Memory B cell (primary cell): ENCODE measurements at places on chromosomes 12 and 14.

DNA sequence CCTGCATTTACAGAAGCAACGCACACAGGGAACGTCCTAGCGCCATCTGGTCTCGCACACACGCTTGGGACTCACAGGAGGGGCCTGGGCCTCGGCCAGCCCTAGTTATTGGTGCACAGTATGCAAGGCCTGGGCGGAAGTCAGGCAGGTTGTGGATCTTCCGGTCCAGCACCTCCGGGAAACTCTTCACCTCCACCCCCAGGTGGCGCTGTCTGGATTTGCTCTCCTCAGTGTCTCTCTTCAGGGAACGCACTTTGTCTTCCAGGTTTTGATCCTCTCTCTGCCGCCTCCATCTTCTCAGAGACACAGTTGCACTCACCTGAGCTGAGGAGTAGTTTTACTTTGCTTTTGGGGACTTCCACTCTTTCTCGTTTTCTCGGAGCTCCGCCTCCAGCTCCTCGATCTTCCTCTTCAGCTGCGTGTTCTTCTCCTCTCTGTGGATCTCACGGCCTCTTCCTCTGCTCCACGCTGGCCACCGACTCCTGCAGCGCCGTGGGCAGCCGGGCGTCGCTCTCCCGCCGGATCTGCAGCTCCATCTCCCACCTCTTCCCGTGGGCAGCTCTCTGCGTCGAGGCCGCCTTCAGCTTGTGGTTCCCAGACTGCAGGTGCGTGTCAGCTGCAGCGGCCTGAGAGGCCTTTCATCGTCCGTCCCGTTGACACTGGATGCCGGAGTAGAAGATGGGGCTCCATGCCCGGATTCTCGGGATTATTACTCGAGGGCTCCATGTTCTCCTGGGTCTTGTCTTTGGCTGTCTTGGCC lies 933.8 kb downstream of the TMEM121 start:
- DNase-seq, result peak; percentile 45

DNA sequence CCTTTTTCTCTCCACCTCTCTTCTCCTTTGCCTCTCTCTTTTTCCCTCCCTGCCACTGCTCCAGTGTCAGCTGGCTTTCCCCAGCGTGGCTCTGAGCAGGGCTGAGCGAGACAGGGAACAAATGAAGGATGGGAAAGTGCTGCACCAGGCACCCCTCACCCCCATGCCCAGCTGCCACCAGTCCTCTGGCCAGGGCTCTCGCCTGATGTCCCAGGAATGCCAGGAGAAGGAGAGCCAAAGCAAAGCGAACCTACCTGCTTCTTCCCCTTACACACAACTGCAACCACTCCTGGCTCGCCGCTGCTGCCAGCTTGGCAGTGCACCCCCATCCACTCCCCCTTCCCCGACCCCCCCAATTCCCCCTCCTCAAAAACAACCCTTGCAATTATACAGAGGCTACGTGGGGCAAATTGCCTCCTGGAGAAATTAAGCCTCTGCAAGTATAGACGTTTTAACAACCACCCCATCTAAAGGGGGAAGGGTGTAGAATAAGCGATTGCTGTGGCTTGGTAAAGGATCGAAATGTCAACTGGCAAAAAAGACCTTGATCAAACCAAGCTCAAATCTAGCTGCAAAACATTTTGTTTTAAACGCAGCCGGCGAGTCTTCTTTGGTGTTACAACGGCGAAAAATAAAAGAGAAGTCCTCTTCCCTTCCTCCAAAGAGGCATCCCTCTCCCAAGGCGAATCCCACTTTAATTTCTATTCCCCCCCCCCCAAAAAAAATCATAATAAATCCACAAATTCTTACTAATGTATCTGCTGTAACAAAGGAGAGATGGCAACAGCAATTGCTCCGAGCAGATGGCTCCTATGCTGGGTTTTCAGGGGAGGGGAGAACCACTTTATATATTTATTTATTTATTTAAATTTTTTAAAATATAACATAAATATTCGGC lies 2.9 kb downstream of the BCL11B start:
- DNase-seq, result no peak

- DNase-seq, result no peak
Measured at GRCh38 chr12:6231359-6232268, 31.4 kb downstream of the CD9 start.

DNA sequence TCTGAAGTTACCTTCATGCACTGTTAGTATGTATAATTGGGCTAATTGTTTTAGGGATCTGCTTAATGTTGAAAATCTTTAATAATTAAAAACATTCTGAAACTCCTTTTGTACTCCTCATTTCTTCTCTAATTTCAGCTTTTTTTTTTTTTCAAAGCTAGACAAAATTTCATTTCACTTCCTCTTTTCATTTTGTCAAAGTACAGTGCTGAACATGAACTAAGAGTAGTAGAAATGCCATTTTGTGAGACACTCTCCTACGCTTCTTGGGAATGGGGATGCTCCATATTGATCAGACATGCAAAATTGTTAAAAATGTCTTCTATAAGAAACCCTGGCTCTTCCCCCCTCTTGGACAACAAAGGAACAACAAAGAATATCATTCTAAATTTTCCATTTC lies 1.7 kb downstream of the ABCD2 start:
- no peak for DNase-seq

DNA sequence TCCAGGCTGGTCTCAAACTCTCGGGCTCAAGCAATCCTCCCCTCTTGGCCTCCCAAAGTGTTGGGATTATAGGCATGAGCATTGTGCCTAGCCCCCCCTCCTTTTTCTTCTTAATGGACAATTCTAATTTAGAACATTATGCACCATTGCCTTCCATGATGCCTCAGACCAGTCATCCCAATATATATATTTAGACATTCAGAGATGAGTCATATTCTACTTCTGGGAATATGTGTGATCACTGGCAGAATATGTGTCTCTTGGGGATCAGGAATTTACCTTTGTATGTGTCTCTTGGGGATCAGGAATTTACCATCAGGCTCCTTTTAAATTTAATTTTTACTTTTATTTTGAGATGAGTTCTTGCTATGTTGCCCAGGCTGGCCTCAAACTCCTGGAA lies 7.5 kb upstream of the CCDC177 start:
- no peak for DNase-seq

DNA sequence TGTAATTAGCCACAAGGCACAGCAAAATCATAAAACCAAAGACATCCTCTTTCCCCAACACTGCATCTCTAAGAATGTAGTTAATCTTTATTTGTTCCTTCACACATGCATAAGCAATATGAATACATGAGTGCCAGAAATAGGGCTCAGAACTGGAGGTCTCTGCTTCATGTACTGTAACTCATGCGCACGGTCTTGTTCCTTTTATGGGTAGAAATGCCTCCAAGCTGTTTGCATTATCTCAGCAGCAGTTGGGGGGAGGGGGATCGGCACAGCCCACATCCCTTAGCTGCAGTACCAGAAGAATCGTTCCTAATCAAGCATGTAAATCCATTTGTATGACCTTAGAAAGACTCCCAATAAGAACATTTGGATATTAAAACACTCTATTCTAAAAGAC lies 20.0 kb downstream of the RHOJ start:
- no peak for DNase-seq

DNA sequence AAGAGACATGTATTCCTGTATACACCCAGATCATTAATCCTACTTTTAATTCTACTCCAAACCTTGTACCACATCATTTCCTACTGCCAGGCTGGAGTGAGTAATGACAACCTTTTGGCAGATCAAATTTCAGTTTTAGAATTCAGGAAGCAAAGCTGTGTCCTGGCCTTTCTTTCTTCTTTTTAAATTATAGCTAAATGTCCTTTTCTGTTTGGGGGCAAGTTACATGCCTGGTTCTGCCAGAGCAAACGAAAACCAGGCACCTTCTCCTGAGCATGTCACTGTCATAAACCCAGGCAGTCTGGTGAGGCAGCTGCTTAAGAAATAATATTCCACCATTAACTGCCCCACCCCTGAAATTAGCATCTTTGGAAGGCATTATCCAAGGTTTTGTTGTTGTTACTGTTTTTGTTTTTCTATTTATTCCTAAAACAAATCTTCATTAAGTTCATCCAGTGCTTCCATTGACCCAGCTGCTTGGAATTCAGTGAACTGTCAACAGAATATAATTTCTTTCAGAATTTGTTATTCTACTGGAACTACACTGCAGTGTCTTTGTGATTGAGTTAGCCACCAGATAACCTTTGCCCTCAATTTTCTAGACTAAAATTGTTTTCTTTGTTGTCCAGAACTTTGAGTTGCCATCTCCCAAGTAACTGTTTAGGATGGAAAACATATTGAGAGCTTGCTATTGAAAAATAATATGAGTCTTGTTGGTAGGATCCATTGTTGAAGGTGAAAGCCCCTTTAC lies 33.2 kb downstream of the SAMD4A start:
- no peak for DNase-seq

DNA sequence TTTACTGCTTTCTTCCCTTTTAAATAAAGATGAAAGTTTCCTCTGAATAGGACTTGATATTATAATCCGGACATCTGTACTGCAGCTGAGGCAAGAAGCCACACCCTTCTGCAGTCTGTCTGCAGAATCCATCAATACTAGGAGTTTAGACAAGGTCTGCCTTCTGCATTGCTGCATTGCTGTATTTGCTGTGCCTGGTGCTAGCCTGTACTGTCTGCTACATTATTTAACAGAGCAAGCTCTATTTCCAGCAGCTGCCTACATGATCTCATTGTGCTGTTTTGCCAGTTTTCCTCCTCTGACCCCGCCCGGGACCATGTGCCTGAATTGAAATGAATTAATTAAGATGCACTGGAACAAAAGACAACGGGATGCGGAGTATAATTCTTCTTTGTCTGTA lies 1.7 kb downstream of the TUBA1A start:
- DNase-seq, result no peak

- DNase-seq, result no peak
Measured at GRCh38 chr14:36229262-36229661, 52.7 kb upstream of the PTCSC3 start.

GRCh38 chr14:81765651-81766275 lies 232.1 kb upstream of the SEL1L start:
- DNase-seq, result no peak

GRCh38 chr12:115452751-115453281 lies 768.8 kb upstream of the TBX3 start:
- no peak for DNase-seq

DNA sequence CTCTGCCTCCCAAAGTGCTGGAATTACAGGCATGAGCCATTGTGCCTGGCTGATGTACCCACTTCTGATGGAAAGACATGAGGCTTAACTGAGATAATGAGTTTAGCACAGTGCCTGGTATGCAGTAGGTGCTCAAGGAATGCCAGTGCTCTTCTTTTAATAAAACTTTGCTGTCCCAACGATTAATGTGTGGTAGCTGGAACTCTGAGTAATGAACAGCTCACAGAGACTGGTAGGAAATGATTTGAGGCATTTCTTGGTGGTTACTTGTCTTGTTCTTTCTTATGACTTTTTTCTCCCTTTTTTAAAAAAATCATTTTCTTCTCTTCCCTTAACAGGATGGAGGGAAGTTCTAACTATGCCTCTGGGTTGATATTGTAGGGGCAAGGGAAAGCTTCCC lies 235.7 kb upstream of the PWP1 start:
- no peak for DNase-seq

GRCh38 chr12:127230843-127231260 lies 1036.1 kb upstream of the TMEM132C start:
- no peak for DNase-seq

GRCh38 chr12:7797698-7798398 lies 8.6 kb downstream of the NANOG start:
- DNase-seq, result no peak

DNA sequence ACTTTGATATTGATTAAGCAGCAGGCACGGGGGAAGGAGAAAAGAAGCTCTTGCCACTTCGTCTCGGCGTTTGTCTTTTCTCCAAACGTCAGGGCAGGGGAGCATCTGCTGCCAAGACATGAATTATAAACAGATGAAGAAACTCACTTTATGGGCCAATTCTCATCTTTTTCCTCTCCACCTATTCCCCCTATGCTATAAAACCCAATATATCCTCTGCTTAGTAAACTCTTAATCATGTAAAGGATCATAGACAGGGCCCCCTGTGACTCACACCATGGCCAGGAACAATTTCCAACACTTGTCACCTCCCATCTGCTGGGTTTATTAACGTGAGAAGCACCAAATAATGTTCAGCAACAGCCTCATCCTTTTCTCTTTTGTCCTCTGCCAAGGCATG lies 1092.1 kb upstream of the TMEM132C start:
- DNase-seq, result no peak

DNA sequence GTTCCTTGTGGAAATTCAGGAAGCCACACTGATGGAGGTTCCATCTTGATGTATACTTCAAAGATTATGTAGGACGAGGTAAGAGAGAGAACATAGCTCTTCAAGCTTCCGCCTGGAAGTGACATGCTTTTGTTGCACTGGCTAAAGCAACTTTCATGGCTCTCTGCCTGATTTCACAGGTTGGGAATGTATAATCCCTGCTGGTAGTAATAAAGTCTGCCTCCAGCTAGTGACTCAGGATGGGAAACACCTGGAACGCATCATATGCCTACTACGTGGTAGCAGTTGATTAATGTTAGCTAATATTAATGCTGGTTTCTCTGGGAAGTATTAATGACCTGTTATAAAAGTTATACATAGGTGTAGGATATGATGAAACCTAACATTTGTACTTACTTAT lies 71.1 kb downstream of the PELI2 start:
- DNase-seq, result no peak

DNA sequence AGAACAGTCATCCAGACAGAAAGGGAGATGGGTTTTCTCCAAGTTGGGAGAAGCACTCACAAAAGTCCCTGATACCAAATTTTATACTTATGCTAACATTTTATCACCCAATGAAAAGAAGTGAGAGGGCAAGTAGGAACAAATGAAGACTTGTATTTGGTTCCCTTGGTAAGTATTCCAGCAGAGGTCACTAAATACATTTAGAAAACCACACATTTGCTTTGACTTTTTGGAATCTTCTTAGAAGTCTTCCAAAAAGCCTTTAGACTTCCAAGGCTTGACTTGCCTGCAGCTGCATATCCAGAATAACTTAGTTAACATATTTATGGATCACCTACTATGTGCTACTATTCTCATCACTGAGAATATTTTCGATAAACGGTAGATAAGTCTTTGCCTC lies 3.1 kb upstream of the GYS2 start:
- no peak for DNase-seq

GRCh38 chr12:79997096-79997791 lies 62.3 kb upstream of the PPP1R12A start:
- peak; percentile 23 for DNase-seq

DNA sequence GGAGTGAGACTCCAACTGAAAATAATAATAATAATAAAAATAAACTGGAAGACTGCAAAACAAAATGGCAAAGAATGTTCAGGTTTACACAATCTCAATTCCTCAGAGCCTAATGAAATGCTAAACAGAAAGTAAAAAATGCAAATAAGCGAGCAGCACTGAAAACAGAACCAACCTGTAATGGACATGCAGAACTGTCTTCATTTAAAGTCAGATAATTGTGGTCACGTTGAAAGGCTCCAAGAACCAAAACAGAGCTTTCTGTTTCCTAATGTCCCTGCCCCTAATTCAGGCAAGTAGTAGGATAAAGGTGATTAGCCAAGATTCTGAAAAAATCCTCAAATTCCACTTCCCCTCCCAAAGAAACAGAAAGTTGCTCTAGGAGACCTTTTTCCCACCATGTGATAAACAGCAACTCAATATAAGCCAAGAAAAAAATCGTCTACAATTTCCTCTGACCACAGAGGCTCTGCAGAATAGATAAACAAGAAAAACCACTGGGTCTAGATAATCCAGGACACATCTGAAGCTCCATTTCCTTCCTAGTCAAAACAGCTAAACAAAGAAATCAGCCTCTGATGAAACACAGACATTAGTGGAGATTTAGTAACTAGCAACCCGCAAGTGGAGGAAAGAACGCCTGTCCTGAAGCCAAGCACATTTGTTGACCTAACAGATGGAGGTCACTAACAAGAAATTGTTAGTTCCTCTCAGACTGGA lies 3.0 kb downstream of the MIS18BP1 start:
- no peak for DNase-seq
